ENCODE measurements at places on chromosomes 2 and 18.

GRCh38 chr18:76233406-76233805 lies 261.6 kb downstream of the ZNF516 start:
- no peak for DNase-seq

GRCh38 chr2:5978131-5978751 lies 286.1 kb downstream of the SOX11 start:
- DNase-seq, result no peak

DNA sequence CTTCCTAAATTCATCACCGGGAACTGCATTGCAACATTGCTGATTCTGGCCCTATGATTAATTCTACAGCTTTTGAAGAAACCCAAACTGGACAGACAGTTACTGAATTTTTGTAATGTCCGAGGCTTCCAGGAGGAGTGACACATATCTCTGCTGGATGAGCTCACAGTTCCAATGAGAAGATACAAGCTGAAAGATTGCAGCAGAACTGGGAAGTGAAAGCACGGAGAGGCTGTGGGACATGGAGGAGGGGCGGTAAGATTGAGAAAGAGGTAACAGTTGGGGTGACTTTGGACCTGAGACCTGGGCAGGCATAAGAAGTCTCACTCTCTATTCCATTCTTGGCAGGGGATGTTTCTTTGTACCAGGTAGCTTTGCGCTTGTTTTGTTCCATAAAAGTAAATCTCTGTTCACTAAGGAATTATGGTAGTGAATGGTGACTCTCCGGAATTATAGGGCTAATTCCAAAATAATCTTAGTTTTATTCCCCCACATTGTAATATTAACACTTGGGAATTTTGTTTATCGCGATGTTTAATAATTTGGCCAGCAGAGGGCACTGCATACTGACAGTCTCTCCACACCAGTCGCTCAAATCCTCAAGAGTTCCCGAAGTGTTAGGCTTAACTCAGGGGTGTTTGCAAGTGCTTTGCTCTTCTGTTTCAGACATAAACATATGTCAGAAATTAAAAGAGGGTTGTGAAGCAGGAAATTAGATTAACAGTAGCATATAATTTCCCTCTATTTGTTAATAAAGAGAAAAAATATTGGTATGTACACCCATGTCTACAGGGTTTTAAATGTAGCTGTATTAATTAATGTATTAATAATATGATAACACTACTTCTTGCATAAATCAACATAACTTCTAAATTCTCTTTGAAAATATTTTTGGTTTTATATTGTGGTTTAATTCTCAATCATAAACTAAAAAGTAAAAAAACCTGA lies 201.4 kb downstream of the SOCS6 start:
- DNase-seq, result peak; percentile 60

- DNase-seq, result no peak
Observed at GRCh38 chr2:100673691-100674485, 111.1 kb downstream of the PDCL3 start.

GRCh38 chr2:72985891-72986683 lies 68.8 kb downstream of the EMX1 start:
- DNase-seq, result no peak

GRCh38 chr2:171541202-171541887 lies 19.1 kb downstream of the CYBRD1 start:
- no peak for DNase-seq

- DNase-seq, result no peak
Observed at GRCh38 chr2:6945821-6946220, 28.6 kb downstream of the RNF144A start.

- no peak for DNase-seq
Observed at GRCh38 chr18:28725876-28726275, 548.9 kb upstream of the CDH2 start.

GRCh38 chr2:119749477-119750012 lies 10.2 kb upstream of the PTPN4 start:
- DNase-seq, result no peak

DNA sequence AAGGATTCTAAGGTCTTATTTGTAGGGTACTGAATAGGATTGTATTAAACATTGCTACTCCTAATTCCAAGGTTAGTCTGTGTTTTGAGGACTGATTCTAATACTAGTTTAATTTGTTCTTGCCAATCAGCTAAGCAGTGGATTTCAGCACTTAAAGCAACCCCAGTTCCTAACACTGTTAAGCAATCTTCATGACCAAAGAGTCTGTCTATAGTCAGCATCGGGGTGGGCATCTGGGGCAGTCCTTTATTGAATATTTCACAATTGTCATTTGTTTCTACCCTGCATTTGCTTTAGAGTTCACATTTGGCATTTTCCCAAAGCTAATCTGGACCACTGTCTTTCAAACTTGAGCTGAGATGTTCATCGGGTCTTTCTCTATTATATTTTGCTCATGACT lies 248.0 kb upstream of the TANK start:
- DNase-seq, result no peak

GRCh38 chr2:37589298-37589697 lies 82.1 kb downstream of the CDC42EP3 start:
- no peak for DNase-seq

GRCh38 chr18:39513186-39513585 lies 1947.6 kb upstream of the CELF4 start:
- no peak for DNase-seq

- DNase-seq, result no peak
Observed at GRCh38 chr2:197879812-197880408, 75.5 kb downstream of the PLCL1 start.

DNA sequence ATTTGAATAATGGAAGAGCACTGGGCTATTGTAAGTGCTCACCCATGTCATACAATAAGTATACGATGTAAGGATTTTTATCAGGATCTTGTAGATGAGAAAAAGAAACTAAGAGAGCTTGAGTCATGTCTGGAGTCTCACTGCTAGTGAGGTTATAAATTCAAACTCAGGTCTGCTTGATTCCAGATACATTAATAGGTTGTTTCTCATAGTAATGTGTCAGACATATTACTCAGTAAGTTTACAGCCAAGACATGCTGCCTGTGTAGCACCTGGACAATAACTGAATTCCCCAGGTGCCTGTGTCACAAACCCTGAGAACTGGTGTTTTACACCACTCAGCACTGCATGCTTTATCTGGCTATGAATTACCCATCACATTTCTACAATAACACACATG lies 216.9 kb upstream of the LRP1B start:
- DNase-seq, result no peak

- no peak for DNase-seq
Observed at GRCh38 chr2:28752631-28753376, 1.2 kb downstream of the PPP1CB start.

DNA sequence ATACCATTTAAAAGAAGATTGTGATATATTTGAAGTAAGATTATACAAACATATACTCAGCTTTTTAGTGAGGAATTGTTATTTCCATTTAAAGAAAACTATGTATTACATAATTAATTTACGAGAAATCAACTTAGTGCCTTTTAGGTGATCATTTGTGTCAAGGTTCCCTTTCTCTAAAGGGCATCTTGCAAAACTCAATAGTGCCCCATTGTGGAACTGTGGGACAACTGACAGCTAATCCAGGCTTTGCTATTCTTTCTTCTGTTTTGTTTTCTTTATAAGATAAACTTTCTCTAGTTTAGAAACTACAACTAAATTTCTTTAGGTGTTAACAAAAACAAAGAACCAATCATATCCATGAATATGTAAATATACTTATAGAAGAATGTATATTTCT lies 24.3 kb upstream of the VIT start:
- no peak for DNase-seq

GRCh38 chr2:57570961-57571360 lies 475.6 kb upstream of the VRK2 start:
- DNase-seq, result no peak

GRCh38 chr2:3451169-3451568 lies 68.2 kb downstream of the ADI1 start:
- DNase-seq, result no peak

- DNase-seq, result no peak
Observed at GRCh38 chr2:131092458-131093005, 728 bp downstream of the FAM168B start.

DNA sequence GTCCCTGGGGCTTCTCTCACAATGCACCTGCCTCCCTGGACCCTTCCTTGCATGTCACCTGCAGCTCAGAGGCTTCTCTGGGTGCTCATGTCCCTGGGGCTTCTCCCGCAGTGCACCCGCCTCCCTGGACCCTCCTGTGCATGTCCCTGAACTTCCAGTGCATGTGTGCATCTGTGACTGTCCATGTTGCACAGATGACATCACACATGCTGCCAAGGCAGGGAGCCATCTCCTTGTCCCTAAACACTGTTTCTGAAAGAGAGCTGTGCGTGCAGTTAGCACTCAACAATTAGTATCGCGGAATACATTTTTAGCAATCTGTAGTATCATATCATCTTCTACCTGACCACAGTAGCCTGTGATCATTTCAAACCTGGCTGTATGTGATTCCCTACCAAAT lies 216.4 kb upstream of the PXDN start:
- no peak for DNase-seq

- no peak for DNase-seq
Observed at GRCh38 chr2:119772128-119772527, 12.4 kb downstream of the PTPN4 start.

DNA sequence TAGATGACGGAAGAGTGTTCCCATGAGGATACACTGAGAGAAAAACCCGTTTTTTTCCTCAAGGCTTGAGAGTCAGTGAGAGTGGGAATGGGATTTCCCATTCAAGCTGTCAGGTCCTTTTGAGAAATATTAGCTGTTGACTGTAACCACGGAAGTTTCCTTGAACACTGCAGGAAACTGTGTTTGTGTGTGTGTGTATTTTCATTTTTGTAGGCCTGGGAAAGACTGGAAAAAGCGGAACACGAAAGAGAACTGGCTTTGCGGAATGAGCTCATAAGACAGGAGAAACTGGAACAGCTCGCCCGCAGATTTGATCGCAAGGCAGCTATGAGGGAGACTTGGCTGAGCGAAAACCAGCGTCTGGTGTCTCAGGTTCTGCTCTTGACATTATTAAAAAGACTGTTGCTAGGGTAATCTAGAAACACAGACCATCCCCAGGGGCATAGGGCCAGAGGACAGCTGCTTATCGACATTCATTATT lies 98.8 kb upstream of the EML6 start:
- no peak for DNase-seq

DNA sequence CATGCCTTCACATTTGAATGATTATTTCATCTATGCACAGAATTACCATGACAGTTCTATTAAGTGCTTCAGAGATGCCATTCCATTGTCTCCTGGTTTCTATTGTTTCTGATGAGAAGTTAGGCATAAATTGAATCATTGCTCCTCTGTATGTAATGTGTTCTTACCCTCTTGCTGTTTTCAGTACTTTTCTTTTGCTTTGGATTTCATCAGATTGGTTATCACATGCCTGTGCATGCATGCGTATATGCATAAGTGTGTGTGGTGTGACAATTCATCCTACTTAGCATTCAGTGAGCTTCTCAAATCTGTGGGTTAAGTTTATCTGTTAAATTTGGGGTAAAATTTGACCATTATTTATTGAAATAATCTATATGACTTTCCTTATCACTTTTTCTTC lies 263.3 kb upstream of the RND3 start:
- DNase-seq, result no peak

DNA sequence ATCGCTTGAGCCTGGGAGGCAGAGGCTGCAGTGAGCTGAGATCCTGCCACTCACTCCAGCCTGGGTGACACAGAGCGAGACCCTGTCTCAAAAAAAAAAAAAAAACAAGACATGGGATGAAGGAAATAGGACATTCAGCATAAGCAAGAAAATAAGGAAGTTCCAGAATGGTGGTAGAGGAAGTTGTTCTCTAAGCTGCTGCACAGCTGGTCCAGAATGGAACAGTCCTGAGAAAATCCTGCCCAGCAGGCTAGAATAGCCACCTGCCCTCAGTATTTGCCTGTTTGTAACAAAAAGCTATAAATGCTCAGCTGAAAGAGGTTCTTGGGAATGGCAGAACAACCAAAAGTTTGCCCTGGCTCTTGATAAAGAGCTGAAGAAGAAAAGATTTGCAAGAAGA lies 11.1 kb upstream of the MAPRE3 start:
- no peak for DNase-seq

DNA sequence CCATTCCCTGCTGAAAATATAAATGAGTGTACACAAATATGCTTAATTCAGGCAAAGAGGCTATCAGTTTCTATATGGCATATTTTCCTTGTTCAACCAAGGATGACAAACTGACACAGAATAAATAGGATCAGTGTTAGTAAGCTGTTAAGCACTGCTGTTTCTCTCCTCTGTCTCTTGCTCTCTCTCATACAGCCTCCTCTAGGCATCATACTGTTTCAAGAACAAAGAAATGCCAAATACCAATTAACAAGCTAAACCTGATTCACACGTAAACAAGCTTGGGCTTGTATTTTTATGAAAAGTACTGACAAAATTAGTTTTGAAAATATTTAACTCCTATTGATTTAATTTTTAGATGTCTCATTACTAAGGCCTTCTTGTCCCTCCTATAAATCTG lies 1027.2 kb upstream of the ACVR2A start:
- DNase-seq, result no peak

GRCh38 chr18:77000527-77000926 lies 132.1 kb downstream of the MBP start:
- no peak for DNase-seq

DNA sequence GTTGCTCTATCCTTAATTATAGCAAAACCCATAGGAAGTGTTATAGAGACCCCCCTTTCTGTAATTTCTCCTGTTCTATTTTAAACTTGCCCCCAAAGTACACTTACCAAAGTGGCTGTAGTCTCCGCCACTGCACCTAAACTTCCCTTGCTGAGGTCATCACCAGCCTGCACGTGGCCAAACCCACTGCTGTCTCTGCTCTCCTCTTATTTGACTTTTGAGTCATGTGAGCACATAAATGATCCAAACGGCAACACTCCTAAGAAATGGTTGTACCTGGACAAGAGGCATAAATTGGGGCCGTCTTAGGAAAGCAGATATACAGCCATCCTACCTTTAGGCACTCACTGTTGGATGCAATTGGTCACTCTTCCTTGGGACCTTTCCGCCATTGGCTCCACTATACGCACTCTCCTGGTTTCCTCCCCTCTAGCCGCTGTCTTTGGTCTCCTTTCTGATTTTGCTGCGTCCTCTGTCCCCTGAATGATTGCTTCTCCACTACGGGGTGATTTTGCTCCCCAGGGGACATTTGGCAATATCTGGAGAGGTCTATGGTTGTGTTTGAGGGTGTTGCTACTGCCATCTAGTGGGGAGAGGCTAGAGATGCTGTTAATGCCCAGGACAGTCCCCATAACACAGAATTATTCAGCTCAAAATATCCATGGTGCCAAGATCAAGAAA lies 19.2 kb upstream of the IL36G start:
- peak; percentile 31 for DNase-seq

DNA sequence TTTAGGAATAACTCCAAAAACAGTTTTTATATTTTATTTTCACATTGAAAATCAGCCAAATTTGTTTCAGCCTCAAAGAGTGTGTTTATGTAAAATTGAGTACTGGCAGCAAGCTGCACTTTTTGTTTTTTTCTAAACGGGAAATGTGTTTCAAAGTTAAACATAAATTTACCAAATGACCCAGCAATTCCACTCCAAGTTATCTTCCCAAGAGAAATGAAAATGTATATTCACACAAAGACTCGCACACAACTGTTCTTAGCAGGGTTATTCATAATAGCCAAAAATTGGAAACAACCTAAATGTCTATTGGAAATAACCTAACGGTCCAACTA lies 9.3 kb downstream of the ALPK2 start:
- DNase-seq, result no peak

GRCh38 chr18:51074605-51075004 lies 44.6 kb downstream of the SMAD4 start:
- DNase-seq, result no peak

GRCh38 chr2:107414376-107414775 lies 412.3 kb upstream of the RGPD4 start:
- DNase-seq, result no peak
